Breast epithelium (tissue), 4 donors: ENCODE measurements at places on chromosomes 16 and 17. TPM values are rescaled to one million over a fixed set of nuclear protein-coding genes. Genes with fewer than 3 reads are reported as not detected.

GRCh38 chr17:80826955-80827645, 164.5 kb upstream of the CHMP6 start:
- peak overlapping the region; percentile 71 for H3K27ac ChIP-seq
- peak; percentile 48 for DNase-seq
- no peaks in the 10 kb centered on the region for H3K36me3 ChIP-seq
- H3K4me3 ChIP-seq = no peak overlapping the region
- H3K27me3 ChIP-seq = no peaks in the 10 kb centered on the region
- peaks cover 1% of the 10 kb centered on the region for H3K4me1 ChIP-seq

DNA sequence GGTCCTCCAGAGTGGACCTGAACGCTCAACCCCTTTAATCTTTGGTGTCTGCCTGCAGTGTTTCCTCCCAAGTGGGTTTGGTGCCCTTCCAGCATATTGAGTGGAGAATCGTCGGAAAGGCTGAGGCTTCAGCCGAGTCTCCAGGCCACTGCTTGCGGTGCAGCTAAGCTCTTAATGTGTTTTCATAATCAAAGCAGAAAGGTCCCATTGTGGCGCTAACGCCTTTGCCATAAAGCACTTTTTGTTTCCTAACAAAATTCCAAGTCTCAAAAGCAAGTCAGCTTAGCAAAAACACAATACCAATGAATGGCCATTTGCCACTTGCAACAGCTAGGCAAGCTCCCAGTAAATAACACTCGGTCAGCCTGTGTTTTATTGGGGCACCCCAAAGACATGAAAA, 57.6 kb downstream of the KSR1 start:
- no peaks in the 10 kb centered on the region for H3K27me3 ChIP-seq
- H3K36me3 ChIP-seq = no peaks in the 10 kb centered on the region
- peaks cover 3% of the 10 kb centered on the region for H3K4me1 ChIP-seq
- no peak overlapping the region for H3K4me3 ChIP-seq
- H3K27ac ChIP-seq = peak overlapping the region; percentile 43
- DNase-seq = no peak

GRCh38 chr17:57092779-57093178, 7.7 kb downstream of the AKAP1 start:
- no peaks in the 10 kb centered on the region for H3K36me3 ChIP-seq
- H3K4me3 ChIP-seq = peak overlapping the region; percentile 2
- DNase-seq = no peak
- peaks cover 25% of the 10 kb centered on the region for H3K4me1 ChIP-seq
- peak overlapping the region; percentile 91 for H3K27ac ChIP-seq

DNA sequence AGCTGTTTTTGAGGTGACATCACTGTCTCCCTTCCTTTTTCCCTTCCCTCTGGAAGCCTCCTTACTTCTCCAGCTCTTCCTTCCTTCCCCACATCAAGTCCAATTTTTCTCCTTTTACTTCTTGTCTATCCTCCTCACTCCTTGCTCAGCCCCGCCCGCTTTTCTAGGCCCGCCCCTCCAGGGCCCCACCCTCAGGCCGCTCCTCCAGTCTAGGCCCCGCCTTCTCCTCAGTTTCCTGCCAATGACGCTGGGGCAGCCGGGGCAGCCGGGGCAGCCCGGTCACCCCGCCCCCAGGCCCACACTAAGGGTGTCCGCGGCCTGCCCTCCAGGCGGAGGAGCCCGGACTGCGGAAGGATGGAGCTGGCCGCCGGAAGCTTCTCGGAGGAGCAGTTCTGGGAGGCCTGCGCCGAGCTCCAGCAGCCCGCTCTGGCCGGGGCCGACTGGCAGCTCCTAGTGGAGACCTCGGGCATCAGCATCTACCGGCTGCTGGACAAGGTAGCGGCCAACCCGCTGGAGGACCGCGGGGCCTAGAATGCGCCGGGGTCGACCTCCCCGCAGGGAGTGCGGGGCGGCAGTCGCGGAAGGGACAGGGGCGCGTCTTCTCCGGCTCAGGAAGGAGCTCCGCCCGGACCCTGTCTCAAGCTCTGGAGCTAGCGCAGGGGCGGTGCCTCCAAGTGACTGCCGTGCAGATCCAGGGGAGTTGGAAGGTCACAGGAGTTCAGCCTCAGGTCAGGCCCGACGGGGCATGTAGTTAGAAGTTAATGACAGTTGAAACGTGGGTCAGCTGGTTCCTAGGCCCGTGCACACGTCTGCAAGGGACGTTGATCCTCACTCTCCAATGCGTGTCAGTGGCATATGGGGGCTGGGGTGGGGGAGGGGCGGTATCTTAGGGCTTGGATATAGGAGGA, at the start of gene PCTP:
Gene PCTP (plus strand): TSS at position 302 of the 908 bp plus-strand sequence. CDS start 53 bp downstream, at position 355.
- H3K4me1 ChIP-seq = peaks cover 6% of the 10 kb centered on the region
- peak within 1 kb of the TSS; percentile 77 for H3K4me3 ChIP-seq
- no peaks in the 10 kb centered on the region for H3K27me3 ChIP-seq
- peak; percentile 86 for DNase-seq
- H3K27ac ChIP-seq = peak within 1 kb of the TSS; percentile 91
- no peaks in the 10 kb centered on the region for H3K36me3 ChIP-seq

DNA sequence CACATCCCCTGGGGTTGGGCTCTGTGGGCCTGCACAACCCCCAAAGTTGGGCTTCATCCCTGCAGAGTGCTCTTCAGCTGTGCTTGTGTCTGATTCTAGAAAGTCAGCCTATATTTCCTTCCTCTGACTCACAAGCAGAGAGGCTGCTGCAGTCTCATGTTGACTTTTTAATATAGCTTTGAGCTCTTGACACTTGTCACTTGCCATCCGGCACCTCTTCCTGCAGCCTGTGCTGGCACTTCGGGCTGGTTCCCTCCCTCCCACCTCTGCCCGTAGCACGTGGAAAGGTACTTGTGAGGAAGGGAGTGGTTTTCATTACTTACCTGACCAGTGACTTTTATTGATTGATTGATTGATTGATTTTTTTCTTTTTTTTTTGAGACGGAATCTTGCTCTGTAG, 19.0 kb upstream of the JPT2 start:
- DNase-seq = no peak
- H3K27me3 ChIP-seq = no peaks in the 10 kb centered on the region
- H3K4me3 ChIP-seq = no peak overlapping the region

DNA sequence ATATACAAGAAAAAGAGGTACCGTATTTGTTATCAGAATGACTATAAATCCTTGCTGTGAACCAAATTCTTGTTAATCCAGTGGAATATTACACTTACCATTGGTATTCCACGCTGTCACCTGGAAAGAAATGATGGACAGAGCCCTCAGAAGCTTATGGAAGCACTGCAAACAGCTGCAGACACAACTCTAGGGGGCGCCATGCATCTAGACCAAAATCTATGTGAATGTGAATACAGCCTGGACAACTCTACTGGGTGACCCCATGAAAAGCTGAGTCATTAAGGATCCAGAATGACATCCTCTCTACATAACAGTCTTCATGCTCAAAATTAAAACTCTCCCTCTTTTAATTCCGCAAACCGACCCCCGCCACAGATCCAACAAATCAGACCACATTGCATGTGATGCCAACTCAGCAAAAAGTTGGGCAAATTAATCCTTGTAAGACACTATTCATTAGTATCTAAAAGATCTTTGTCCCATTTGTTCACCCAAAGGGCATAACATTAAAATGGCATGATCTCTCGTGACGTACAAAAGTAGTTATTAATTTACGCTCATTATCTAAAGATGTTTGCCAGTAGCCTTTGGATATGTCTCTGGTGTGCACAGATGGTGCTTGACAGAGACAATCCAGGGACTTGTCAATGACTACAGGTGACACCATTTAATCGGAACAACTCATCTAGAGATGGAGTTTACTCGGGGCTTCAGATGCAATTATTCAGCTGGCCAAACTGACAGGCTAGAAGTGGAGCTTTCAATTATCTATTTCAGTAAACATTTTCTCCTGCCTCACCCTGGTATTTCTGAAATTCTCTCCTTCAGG, 552.7 kb upstream of the PSMD7 start:
- H3K4me3 ChIP-seq = no peak overlapping the region
- H3K36me3 ChIP-seq = no peaks in the 10 kb centered on the region
- no peak for DNase-seq
- H3K4me1 ChIP-seq = no peaks in the 10 kb centered on the region
- H3K27me3 ChIP-seq = peaks cover 15% of the 10 kb centered on the region

DNA sequence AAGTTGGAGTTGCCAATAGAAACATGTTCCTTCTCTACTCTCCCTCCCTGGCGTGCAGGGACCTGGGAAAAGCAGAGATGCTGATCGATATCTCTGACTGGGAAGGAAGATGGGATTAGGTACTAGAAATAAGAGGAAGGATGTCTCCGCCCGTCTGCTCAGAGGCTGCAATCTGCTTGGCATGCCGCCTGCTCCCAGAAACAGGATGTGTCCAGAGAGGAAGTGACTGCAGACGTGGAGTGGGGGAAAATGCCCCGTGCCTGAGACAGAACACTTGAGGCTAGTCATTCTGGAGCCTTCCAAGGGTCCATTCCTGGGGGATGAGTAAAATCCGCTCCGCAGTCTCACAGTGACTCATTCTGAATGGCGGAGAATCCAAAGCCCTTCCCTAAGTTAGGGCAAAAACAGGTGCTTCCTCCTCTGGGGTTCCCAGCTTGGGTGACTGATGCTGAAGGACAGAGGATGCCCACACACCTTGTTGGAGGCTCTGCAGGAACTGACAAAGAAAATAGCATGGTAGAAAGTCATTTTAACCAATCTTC, 45.0 kb upstream of the SMURF2 start:
- DNase-seq = peak; percentile 64
- no peaks in the 10 kb centered on the region for H3K36me3 ChIP-seq
- peak overlapping the region; percentile 45 for H3K27ac ChIP-seq
- no peaks in the 10 kb centered on the region for H3K4me1 ChIP-seq

GRCh38 chr16:65098916-65099315, 22.9 kb downstream of the CDH11 start:
- no peaks in the 10 kb centered on the region for H3K4me1 ChIP-seq
- no peak for DNase-seq
- no peaks in the 10 kb centered on the region for H3K27me3 ChIP-seq
- H3K4me3 ChIP-seq = no peak overlapping the region

DNA sequence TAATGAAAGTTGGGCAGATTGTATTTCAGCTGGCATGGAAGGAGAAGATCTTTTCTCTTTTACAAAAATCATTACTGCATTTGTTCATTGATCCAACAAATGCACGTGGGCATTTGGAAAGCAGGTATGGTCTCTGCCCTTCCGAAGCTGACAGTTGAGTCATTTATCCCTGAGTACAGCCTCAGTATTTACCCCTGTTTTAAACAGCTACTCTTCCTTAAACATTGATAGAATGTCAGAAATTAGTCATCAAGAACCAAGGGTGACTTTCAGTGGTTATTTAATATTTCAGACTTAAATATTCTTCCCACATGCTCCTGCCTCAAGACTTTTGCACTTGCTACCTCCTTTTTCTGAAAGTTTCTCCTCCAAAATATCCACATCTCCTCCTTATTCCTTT, 226.7 kb upstream of the HSBP1 start:
- no peak overlapping the region for H3K4me3 ChIP-seq
- no peaks in the 10 kb centered on the region for H3K36me3 ChIP-seq
- H3K4me1 ChIP-seq = no peaks in the 10 kb centered on the region
- H3K27me3 ChIP-seq = no peaks in the 10 kb centered on the region

GRCh38 chr17:82134101-82134500, 36.1 kb upstream of the FASN start:
- peak overlapping the region; percentile 94 for H3K27ac ChIP-seq
- H3K27me3 ChIP-seq = no peaks in the 10 kb centered on the region
- no peak overlapping the region for H3K4me3 ChIP-seq
- peak; percentile 68 for DNase-seq

HOXB6 gene
- 18.2 TPM for total RNA-seq

ELMO3 gene
- total RNA-seq = 35.0 TPM

CCL4 gene
- total RNA-seq = 2.6 TPM
